ENCODE measurements at places on chromosomes 4 and X.

DNA sequence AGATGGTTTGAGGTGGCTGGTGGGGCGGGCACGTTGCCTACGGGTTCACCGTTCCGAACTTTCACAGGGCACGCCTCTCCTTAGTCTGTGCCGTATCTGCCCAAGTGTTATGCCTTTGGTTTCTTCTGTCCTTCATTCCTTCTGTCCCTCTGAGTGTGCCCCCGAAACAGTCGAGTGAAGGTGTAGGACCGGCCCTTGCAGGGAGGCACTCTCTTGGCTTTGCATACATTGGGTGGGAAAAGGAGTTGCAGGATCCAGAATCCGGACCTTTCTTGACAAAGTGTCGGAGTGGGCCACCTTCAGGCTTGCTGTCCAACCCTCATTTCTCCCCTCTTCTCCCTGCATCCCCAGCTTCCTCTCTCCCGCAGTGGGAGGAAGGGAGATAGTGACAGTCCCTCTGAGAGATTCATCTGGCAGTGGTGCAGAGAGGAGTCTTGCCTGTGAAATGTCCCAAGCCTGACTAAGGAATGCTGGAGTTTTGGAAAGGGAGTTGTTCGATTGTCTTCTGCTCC lies 569 bp downstream of the ARFIP1 start:
- DNase-seq, result no peak

GRCh38 chr4:150072906-150073714 lies 5.1 kb upstream of the DCLK2 start:
- no peak for DNase-seq

DNA sequence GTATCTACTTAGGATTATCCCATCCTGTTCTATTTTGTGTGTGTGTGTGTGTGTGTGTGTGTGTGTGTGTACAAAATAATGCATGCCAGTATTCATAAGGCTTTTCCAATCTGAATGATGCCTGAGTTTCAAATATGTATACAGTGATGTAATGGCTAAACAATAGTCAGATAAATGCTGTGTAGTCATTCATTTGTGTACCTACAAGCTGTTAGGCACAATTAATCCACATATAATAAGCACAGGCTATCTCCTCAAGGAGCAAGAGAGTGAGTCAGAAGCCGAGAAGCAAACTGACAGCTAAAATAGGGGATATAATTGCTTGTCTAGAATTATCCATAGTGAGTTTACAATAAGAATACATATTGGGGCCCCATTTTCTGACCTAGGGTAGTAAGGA lies 15.7 kb downstream of the DMD start:
- DNase-seq, result no peak

DNA sequence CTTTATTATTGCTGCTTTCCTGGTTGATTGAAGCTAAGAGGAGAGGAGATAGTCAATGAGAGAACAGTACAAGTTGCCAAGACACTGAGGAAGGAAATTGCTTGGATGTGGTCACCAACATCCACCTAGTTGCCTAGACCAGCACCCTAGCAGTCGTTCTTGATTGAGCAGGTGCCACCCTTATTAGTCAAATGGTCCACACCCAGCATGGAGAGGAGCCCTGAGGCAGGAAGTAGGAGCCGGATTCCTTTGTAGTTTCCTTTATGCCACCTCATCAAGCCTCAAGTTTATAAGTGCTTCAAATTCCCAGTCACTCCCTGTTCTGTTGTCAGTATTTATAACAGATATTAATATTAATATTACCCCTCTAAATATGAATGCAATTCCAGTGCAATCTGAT lies 19.1 kb downstream of the PAGE2 start:
- DNase-seq, result no peak

- DNase-seq, result no peak
These were observed 833.5 kb upstream of the IGFBP7 start for GRCh38 chr4:57943682-57944081.

DNA sequence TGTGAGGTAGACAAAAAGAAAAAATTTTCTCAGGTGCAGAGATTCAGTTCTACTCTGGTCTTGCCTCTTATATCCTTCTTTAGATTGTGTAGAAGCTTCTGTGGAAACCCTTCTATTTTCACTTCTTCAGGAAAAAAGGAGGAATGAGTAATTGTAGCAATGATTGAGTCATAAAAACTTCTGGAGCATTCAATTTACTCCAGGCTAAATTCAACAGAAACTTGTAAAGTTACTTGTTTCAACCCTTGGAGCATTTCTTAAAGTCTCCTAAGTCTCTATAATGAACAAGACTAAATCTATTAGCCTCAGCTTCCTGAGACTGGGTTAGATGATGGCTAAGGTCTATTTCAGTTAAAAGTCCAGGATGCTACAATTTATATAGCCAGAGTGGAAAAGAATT lies 29.9 kb downstream of the BOD1L1 start:
- DNase-seq, result no peak

- DNase-seq, result no peak
These were observed 70.2 kb upstream of the MAP3K15 start for GRCh38 chrX:19585332-19586082.

DNA sequence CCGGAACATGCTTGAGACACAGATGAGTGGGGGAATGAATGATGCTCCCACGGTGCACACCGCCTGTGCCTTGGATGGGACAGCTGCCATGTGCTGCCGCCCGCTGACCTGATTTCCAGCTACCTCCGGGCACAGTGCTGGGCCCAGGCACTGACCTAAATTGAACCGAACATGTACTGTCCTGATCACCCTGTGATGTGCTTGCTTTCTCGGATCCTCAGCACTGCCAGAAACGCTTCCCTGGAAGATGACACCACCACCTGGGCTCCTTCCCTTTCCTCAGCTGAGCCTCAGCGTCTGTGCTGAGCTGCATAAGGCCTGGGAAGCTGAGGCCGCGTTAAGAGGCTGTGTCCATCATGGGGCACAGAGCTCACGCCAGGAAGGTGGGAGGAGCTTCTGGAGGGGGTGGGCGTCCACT lies 39.3 kb upstream of the MXD4 start:
- no peak for DNase-seq

GRCh38 chr4:54038056-54038455 lies 26.3 kb downstream of the CHIC2 start:
- DNase-seq, result no peak

DNA sequence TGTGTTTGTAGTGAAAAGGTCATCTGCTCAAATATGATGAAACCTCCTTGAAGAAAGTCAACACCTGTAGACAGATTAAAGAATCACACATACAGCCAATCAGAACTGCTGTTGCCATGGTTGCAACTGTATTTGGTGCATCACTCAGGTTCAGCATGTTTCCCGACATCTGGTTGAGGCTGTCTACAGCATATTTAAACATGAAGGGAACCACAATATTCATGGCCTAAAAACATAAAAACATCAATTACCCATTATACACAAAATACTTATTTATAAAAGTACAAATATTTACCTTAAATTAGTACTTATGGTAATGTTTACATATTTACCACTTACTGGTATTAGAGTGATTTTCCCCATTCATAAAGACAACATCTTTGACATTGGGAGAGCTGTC lies 79.7 kb downstream of the ABCB7 start:
- no peak for DNase-seq
